ENCODE measurements at places on chromosomes 6 and 20.

DNA sequence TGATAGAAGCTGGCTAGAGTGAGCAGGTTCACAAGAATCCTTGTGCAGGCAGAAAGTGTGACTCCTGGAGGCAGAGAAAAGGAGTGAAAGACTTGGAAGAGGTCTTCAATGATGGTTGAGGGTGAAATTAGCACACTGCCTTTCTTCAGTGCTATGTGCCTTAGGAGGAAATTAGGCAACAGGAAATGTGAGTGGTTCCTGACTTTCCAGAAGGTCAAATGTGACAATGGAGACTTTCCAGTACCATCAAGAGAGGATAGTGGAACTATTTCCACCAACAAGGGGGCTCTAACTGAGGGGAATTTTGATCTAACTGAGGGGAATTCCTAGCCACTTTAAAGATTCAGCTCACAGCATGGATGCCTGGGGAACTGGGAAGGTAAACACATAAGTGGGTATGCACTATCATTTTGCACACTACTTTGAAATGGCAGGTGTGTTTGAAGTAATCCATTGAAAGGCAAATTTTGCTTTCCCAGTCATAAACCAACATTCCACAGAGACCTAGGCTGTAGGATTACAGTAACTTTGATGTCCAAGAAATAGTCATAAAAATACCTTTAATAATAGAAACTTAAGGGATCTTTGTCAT, 90.0 kb downstream of the PERP start:
- DNase-seq: no peak

GRCh38 chr20:49979030-49979832, 3.5 kb upstream of the SNAI1 start:
- peak; percentile 46 for DNase-seq

DNA sequence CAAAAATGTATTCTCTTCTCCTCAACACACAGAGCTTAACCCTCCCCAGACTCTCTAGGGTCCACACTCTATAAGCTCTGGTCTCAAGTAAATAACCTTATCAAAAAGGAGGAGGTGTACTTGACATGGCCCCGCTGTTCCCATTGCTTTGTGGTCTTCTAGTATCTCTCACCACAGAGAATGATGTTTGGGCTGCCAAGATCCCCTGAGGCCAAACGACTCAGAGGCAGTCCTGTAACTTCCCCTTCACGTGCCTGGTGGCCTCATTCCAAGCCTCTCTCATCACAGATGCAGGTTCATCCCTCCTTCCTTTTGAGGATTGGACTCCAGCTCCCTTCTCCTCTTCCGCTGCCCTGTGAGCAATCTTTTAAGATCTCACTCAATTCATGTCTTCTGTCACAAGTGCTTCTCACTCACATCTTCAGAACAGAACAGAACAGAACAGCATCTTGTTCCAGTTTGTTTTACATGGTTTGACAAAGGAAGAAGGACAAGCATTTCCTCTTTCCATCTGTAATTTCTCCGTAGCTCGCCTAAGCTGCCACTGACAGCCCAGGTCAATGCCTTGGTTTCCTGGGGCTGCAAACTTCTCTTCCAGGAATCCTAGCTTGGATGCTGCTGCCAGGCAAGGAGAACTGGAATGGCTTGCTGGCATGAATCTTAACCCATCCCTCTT, 541.5 kb downstream of the CD83 start:
- DNase-seq: no peak

- DNase-seq: no peak
Measured at GRCh38 chr6:7241709-7242645, 71.0 kb downstream of the SSR1 start.

DNA sequence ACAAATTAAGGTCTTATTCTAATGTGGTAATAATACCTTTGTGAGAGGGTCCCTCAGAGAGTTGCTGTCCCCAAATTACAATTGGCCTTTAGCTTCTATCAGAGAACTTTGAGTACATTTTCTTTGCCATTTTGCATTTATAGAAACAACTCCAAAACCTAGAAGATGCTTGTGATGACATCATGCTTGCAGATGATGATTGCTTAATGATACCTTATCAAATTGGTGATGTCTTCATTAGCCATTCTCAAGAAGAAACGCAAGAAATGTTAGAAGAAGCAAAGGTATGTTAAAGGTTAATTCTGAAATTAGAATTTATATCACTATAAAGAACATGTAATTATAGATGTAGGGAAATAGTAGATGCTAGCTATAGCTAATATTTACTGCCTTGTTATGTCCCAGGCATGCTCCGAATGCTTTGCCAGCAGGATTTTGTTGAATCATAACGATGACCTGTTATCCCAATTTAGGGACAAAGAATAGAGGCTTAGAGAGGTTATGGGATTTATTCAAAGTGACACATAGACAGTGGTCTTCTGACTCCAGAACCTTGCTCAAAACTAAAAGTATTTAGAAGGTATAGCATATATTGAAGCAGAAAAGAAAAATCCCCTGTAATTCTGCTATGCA, 7.4 kb downstream of the PFDN4 start:
- DNase-seq: no peak

- no peak for DNase-seq
Measured at GRCh38 chr6:6674872-6675271, 86.4 kb downstream of the LY86 start.

DNA sequence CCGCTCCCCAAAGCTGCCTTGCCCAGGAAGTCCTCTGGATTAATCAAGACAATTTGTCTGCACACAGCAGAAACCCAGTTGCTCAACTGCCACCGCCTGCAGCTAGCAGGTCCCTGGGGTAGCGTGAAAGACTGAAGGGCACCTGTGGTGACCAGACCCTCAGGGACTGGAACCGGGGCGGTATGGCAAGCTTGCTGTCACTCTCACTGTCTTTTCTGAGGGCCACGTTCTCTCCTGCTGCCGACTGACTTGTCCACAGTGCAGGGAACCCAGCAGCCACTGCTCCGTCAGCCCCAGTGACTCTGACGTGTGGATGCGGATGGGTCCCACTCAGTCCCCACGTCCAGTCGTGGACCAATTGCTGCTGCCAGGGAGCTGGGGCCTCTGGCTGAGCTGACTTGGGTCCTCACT, 72.8 kb upstream of the PMEPA1 start:
- no peak for DNase-seq

DNA sequence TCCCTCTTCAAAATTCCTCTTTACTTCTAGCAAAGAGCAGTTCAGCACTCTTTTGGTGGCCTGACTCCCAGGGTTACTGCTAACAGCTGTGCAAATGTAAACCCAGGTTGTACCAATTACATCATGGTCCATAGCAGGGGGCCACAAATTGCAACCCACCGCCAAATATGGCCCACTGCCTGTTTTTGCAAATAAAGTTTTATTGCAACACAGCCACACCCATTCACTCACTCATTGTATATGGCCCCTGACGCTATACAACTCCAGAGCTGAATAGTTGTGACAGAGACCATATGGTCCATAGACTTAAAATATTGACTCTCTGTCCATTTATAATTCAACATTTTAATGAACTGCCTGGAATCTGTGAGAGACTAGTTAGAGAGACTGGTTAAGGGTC, 233.4 kb downstream of the NFATC2 start:
- DNase-seq: no peak

DNA sequence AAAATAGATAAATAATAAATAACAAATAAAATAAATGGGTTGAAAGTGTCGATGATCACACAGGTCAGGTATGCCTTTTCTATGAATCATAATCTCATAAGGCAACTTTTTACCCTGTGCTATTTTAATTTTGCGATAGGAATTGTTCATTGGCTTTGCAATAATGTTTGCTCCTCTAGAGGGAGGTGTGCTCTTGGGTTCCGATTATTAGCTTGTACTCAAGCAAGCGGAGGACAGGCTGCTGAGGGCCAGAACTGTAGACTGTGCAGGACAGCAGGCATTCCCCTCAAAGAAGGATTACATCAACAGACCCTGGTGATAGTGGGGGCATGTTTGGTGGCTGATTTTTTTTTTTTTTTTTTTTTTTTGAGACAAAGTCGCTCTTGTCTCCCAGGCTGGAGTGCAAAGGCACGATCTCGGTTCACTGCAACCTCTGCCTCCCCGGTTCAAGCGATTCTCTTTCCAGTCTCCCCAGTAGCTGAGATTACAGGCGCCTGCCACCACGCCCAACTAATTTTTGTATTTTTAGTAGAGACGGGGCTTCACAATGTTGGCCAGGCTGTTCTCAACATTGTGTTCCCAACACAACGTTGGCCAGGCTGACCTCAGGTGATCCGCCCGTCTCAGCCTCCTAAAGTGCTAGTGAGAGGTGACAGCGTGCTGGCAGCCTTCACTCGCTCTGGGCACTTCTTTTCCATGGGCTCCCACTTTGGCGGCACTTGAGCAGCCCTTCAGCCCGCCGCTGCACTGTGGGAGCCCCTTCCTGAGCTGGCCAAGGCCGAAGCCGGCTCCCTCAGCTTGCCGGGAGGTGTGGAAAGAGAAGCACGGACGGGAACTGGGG, 35.6 kb downstream of the RIOK1 start:
- DNase-seq: peak; percentile 16

GRCh38 chr6:150510576-150510975, 89.1 kb upstream of the PLEKHG1 start:
- DNase-seq: no peak

GRCh38 chr6:121733234-121733633, 297.8 kb downstream of the GJA1 start:
- no peak for DNase-seq

GRCh38 chr20:1945134-1945618, 48.7 kb downstream of the PDYN start:
- no peak for DNase-seq

DNA sequence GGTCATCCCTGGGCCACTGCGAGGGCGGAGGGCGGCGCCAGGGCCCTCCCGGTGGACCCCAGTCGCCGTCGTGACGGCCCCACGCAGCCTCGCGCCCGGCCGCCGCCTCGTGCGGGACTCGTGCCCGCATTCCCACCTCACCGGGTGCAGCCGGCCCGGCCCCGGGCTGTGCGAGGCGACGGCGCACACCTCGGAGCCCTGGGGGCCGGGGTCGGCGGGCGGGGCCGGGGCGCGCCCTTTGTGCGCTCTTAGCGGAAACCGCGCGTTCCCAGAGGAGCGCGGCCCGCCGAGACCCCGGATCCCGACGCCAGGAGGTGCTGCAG, 5.5 kb upstream of the DLL1 start:
- DNase-seq: no peak

Data from NCI-H460 (cell line).